ENCODE measurements at places on chromosomes 11 and 22.

DNA sequence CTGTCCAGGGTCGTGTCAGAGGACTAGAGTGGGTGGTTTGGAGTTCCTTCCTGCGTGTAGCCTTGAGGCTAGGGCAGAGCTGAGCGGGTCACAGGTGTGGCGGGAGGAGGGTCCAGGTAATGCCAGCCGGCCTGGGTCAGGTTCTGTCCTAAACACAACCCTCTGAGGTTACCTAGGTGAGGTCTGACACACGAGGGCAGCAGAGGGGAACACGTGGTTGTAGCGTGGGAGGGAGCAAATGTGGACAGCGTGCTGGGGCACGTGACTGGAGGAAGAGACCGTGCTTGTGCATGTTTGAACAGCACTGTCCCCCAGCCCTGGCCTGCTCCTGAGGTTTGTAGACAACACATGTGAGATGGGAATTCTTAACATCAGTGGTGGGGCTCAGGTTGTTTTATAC, 13.1 kb downstream of the MOV10L1 start:
- no peak for DNase-seq

DNA sequence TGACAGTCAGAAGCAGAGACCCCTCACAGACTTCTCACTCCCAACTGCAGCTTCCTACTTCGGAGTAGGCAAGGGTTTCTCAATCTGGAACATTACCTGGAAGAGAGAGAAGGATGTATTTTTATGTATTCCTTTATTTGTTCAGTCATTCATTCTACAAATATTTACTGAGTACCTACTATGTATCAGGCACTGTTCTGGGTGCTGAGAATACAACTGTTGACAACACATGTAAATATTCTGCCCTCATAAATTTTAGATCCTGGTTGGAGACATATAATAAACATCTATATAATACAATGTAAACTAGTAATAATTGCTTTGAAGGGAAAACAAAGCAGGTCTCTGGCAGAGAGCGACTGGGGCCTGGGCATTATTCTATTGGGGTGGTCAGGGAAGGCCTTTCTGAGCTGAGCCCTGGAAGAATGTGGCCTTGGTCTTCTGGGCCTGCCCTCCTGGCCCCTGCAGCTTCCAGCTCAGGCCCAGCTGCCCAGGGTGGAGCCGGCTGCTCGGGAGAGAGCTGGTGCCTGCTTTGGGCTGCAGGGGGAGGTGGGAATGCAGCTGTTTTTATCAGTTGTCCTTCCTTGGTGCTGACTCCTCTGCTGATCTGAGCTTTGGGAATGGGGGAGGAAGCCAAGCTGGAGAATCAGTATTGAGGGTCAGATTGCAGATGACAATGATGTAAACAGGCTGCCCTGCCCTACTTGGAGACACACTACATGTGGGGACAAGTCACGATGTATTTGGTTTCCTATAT, 46.8 kb downstream of the PKNOX2 start:
- no peak for DNase-seq

DNA sequence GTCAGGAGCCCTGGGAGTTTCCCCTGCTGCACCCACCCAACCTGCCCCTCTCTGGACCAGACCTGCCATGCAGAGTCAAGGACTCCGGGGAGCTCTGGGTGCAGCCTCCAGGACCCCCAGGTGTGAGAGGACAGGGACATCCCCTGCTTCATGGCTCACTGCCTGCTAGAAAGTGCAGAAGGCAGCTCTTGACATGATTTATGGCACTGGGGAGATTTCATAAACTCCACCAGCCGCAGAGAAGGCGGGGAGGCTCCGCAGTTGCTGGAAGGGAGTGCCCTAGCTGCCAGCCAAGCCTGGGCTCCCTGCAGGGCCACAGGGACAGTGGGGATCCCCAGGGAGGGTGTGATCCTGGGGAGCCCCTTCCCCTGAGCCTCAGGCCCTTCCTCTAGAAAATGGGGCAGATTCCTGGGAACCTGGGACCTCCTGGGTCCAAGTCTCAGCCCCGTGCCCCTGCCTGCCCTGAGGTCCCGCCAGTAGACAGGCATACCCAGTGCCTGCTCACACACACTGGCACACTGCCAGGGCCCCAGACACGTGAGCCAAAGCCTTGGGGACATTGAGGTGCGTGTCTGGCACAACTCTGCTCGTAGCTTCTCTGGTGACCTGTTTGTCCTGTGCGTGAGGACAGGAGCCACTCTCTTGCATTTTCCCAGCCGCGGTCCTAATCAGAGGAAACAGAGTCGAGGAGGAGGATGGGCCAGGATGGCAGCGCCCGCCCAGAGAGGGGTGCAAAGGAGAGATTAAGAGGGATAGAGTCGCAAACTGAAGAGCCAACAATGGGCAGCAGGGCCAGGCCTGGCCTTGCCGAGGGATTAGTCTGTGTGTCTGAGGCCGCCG, 13.8 kb downstream of the CABP7 start:
- no peak for DNase-seq

DNA sequence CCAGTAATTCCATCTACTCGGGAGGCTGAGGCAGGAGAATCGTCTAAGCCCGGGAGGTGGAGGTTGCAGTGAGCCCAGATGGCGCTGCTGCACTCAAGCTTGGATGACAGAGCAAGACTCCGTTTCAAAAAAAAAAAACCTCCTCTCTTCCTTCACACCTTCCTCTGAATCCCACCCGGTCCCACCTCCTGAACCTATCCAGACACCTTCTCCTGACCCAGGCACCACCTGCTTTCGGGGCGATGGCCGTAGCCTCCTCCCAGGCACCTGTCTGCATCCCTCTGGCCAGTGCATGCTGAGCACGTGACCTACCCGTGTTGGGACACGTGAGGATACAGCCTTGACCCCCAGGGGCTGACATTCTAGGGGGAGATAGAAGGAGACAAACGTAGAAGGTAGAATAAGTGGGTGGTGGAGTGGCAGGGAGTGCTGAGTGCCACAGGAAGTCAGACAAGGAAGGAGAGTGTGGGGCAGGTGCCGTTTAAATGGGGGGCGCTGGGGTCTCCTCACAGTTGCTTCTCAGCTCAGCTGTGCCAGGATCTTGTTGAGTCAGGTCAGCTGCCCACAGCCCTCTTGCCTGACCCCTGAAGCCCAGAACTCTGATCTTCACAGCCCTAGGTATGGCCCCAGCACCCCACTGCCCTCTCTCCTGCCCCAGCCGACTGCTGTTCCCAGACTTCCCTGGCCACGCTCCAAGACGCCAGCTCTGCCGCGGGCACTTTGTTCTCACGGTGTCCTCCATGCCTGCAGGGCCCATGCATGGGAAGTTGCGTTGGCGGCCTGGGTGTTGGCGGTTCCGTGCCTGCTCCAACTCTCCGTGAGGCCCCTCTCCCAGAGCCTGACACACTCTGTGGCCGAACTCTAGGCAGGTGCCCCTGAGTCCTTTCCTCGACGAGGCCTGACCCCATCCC, 1.2 kb upstream of the MIOX start:
- DNase-seq = no peak

DNA sequence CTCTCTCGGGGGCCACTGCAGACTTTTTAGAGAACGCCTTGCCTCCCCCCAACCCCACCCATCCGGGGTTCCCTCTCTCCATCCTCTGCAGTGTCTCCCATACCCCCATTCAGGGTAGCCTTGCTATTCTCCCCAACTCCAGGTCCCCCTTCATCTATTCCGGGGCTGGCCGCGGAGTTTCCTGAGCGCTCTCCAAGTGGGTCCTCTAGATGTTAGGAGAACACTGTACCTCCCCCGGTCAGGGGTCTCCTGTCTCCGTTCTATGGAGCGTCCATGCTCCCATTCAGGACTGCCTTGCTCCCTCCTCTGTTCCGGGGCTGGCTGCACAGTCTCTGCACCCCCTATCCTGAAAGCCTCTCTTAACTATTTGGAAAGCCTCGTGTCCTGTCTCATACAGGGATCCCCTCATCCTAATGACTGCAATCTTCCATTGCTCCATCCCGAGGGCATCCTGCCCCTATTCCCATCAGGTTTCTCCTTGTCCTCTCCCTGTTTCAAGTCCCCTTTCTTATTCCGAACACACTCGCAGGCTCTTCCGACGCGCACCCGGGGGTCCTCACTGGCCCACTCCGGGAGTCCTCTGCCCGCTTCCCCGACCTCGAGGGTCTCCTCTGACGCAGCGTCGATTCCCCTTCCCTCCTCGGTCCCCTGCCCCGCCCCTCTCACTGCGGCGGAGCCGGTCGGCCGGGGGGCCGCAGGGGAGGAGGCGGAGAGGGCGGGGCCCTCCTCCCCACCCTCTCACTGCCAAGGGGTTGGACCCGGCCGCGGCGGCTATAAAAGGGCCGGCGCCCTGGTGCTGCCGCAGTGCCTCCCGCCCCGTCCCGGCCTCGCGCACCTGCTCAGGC, at the start of gene NEFH:
Gene NEFH (plus strand): TSS at position 802 of the 845 bp plus-strand sequence. CDS start 45 bp downstream, outside the sequence.
- DNase-seq = peak; percentile 35

- DNase-seq = no peak
These were observed 284.7 kb downstream of the ST3GAL4 start for GRCh38 chr11:126640186-126640585.

- DNase-seq = no peak
These were observed 7.5 kb downstream of the ELMOD1 start for GRCh38 chr11:107598225-107599139.

- peak; percentile 5 for DNase-seq
These were observed 45.0 kb downstream of the OR4C6 start for GRCh38 chr11:55707029-55707428.

DNA sequence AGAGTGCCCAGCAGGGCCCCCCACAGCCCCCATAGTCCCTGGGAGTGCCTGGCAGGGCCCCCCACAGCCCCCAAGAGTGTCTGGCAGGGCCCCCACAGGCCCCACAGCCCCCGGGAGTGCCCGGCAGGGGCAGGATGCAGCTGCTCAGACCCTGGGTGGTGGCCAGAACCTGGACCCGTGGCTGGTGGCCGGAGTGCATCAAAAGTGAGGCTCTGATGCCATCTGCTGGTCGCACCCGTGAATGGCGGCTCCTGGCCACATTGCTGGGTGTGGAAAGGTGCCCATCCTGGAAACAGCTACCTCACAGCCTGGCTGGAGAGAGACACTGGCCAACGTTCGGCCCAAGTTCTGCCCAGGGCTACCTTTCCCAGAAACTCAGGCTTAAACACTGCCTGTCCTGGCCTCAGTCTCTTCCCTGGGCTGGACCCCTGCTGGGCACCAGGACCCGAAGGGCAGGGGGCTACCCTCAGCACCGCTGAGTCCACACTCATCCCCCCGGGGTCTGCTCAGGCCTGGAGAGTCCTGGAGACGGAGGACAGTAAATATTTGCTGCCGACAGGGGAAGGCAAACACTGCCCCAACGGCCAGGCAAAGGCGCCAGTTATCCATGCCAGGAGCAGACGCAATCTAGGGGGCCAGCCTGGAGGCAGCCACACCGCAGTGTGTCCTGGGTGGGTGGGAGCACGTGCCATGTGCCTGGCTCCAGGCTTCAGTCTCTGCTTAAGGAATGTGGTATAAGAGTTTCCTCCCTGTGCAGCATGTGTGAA, 4.4 kb downstream of the INS start:
- DNase-seq = peak; percentile 57

DNA sequence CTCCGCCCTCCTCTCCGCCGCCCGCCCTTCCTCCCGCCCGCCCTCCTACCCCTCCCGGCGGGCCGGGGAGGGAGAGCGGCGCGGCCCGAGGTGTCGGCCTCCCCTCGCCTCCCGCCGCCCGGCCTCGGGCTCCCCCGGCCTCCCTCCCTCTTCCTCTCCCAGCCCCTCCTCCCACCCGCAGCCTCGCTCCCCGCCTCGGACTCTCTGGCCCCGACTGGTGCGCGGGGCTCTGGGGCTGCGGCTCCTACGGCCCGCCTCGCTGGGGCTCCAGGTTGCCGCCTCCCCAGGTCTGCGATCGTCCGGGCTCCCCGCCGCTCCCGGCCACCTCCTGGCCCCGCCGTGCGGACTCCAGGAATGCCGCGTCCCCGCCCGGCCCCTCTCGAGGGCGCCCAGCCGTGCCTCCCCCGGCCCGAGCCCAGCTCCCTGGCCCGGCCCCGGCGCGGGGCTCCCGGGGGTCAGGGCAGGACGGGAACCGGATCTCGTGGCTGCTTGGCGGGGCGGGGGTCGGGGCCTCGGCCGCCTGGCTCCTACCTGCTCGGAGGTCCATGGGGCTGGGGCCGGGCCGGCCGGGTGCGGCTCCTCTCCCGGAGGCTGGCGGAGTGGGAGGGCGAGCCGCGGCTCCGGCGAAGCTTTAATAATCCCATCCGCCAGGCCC, at the start of gene CLCF1:
Gene CLCF1 (minus strand): TSS at position 606 of the 655 bp plus-strand sequence. CDS start 59 bp downstream, at position 547.
- DNase-seq = peak; percentile 21

- no peak for DNase-seq
These were observed 53.2 kb upstream of the BID start for GRCh38 chr22:17827466-17827865.

GRCh38 chr11:120235024-120235628, 4.8 kb upstream of the POU2F3 start:
- peak; percentile 23 for DNase-seq

- DNase-seq = no peak
These were observed 25.4 kb downstream of the ATG13 start for GRCh38 chr11:46642627-46643335.

- no peak for DNase-seq
These were observed 47.2 kb downstream of the MN1 start for GRCh38 chr22:27754247-27754887.

- no peak for DNase-seq
These were observed 78.0 kb upstream of the SHANK2 start for GRCh38 chr11:71330349-71330748.

DNA sequence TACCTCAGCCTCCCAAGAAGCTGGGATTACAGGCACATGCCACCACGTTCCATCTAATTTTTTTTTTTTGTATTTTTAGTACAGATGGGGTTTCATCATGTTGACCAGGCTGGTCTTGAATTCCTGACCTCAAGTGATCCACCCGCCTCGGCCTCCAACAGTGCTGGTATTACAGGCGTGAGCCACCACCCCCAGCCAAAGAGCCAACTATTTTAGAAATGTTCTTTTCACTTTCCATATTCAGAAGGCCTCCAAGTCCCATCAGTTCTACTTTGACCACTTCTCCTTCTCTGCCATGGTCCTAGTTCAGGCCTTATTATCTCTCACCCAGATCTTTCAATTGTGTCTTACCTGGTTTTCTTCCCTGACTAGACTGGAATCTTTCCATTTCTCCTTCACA, 48.2 kb downstream of the CCDC83 start:
- DNase-seq = no peak

GRCh38 chr22:30265823-30266444, 717 bp downstream of the OSM start:
- DNase-seq = no peak

DNA sequence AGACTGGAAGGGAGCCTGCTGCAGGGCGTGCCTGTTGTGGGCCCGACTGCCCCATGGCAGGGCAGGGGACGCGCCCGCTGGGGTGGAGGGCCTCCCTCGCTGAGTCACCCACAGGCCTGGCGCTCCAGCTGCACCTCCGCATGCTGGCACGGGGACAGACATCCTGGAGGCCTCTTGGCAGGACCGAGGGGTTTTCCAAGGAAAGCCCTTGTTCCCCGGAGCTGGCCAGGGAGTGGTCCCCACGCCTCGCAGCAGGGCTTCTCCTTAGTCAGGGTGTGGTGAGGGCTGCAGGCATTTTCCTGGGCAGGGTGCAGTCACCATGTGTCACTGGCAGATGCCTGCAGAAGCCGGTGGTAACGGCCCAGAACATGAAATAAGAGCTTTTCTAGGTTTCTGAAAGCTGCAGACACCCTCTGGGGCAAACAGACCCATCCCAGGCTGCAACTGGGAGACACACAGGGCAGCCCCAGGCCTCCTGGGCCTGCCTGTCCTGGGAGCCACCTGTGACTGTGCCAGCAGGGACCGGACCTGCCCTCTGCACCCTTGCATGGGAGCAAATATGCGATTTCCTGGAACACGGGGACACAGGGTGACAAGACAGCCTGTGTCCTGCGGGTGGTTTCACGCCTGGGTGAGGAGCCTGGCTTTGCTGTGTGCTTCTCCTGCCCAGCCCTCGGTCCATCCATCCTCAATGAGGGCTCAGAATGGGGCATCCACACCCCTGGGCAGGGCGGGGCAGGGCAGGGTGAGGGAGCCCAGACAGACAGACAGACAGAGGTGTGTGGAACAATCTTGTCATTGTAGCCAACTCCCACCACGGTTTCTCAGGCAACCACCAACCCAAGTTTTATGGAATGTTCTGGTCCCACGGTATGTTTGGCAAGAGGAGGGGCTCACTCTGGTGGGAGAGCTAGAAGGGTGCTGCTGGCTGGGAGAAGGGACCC, 43.2 kb upstream of the FADD start:
- no peak for DNase-seq

Data from NCI-H1930 (cell line).